Activated T-cell treated with anti-CD3 and anti-CD28 coated beads, Interleukin-2, amount 50 U/mL, for 4 hours (primary cell): ENCODE measurements at places on chromosomes 3 and 15. TPM values are rescaled to one million over a fixed set of nuclear protein-coding genes. Genes with fewer than 3 reads are reported as not detected.

Gene MLH1
- total RNA-seq: 63.9 TPM

Gene PAK2
- total RNA-seq: 60.1 TPM

Gene FBXO40
- not detected for total RNA-seq

Gene PLA2G4B
- 3.6 TPM for total RNA-seq

Gene UBP1
- total RNA-seq: 64.2 TPM

Gene ITIH1
- 0.15 TPM for total RNA-seq

Gene FILIP1L
- total RNA-seq: 0.28 TPM
